Germinal center (tissue), 1 donor: ENCODE measurements at places on chromosomes 4 and X.

GRCh38 chr4:26992657-26993361 is 132.2 kb downstream of the STIM2 start:
- DNase-seq = peak; percentile 64

- DNase-seq = no peak
Observed at GRCh38 chr4:17630228-17630627, 15.8 kb downstream of the MED28 start.

DNA sequence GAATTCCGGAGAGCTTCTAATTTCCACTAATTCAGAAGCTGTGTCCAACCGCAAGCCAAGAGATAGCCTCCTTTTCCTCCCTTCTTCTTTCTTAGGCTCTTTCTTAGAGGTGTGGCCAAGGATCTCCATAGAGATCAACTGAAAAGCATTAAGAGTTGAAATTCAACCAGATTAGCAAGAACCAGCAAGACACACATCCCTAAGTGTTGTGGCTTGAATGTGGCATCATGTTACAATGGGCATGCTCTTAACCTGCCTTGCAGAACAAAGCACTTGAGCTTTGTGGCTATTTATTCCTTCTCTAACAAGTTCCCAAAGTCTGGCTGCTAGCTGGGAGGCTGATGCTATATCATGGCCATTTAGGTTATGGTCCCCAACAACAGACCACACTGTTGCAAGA is 10.4 kb downstream of the ANOS1 start:
- DNase-seq = no peak

DNA sequence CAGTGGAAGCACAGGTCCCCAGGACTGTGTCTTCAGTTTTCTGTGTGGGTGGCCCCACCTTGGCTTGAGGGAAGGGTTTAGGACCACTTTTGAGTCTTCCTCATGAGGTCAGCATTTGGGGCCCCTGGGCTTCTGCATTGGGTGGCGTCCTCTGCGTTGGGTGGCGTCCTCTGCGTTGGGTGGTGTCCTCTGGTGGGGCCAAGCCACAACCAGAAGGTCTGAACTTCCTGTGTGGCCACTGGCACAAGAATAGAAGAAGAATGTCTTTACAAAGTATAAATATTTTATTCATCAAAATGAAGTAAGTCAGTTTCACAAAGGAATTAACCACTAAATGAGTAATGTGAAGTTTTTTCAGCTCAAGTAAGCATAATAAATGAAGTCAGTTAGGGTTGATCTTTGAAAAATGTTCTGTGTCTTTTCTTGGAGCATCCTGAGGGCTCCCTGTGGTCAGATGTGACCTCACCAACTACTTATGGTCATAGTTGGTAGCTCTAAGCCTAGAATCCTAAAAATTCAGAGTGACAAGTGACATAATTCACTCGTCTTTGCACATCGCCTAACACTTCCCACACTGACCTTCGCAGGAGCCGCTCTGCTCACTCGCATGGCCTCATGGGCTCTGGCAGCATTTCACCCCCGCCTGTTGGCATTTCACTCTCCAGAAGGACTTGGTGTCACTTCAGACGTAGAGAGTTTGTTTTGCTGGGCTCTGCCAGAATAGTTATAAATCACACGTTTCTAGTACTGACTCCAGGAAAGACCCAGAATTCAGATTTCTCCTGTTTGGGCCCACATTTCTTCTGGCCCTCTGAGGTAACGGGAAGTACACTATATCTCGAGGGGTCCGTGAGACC is 39.0 kb upstream of the HGFAC start:
- DNase-seq = no peak

DNA sequence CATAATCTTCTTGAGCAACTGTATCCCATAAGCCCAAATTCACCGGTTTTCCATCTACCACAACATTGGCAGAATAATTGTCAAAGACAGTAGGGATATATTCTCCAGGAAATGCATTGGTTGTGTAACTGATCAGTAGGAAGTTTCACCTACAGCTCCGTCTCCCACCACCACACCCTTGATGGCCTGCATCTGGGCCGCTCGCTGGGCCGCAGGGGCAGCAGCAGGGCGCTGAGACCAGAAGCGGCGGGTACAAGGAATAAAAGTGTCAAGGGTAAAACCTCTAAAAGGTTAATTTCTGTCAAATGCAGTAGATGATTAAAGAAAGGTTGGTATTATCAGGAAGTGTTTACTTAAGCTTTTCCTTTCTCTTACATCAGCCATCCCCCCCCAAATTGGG is 167.6 kb upstream of the DKK2 start:
- DNase-seq = no peak

- no peak for DNase-seq
Observed at GRCh38 chr4:1109898-1110506, 3.4 kb downstream of the RNF212 start.

DNA sequence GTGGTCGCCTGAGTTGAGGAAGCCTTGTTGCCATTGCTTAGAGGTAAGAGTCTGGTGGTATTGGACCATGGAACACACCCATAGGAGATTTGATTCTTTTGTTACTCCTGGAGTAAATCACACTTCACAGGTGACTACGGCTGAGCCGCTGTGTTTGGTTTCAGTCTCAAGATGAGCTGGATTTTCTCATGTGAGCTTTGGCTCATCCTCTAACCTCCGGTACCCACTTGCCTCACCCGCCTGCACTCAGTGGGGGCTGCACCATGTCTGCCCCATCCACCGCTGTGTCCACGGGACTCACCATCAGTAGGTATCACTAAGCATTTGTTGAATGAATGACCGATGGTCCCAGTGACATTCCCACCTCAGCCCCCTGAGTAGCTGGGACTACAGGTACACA is 52.7 kb downstream of the HTT-AS start:
- no peak for DNase-seq

GRCh38 chr4:182192511-182193181 is 50.6 kb upstream of the TENM3 start:
- no peak for DNase-seq

DNA sequence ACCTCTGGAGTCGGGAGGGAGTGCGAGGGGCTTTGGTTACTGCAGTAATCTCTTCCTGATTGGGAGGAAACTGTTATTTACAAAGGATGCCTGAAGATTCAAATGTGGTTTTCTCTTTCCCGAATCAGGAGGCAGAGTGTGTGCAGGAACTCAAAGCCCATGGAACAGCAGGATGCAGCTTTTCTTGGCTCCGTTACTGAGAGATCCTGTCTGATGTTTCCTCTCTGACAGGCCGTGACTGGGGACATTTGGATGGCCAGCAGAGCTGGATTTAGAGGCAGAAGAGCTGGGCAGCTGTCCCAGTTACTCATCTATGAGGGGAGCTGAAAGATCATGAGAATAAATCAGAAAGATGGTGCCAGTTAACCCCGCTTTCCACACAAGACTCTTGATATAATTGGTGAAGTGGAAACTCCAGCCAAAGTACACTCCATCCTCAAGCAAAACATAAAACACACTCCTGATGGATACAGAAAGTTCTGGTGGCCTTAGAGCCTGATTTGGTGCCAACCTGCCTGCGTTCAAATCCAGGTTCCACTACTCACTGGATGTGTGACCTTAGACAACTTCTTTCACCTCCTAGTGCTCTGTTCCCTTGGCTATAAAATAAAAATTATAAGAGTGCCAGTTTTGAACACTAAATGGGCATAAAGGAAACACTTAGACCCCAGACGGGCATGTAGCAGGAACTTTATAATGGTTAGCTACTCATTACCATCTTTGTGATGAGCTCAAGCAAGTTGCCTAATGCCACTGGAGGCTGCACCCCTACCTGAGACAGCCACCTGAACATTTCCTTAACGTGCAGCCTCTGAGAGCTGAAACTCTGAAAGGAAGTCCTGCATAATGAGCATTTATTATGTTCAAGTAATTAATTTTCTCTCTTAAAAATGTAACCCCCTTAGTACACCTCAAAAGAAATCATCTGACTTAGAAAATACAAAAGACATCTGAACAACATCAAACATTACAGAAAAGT is 349.0 kb upstream of the GATB start:
- DNase-seq = no peak

GRCh38 chr4:135204311-135204710 is 1002.7 kb upstream of the PABPC4L start:
- DNase-seq = no peak

GRCh38 chr4:188214861-188215260 is 75.6 kb downstream of the TRIML1 start:
- no peak for DNase-seq

DNA sequence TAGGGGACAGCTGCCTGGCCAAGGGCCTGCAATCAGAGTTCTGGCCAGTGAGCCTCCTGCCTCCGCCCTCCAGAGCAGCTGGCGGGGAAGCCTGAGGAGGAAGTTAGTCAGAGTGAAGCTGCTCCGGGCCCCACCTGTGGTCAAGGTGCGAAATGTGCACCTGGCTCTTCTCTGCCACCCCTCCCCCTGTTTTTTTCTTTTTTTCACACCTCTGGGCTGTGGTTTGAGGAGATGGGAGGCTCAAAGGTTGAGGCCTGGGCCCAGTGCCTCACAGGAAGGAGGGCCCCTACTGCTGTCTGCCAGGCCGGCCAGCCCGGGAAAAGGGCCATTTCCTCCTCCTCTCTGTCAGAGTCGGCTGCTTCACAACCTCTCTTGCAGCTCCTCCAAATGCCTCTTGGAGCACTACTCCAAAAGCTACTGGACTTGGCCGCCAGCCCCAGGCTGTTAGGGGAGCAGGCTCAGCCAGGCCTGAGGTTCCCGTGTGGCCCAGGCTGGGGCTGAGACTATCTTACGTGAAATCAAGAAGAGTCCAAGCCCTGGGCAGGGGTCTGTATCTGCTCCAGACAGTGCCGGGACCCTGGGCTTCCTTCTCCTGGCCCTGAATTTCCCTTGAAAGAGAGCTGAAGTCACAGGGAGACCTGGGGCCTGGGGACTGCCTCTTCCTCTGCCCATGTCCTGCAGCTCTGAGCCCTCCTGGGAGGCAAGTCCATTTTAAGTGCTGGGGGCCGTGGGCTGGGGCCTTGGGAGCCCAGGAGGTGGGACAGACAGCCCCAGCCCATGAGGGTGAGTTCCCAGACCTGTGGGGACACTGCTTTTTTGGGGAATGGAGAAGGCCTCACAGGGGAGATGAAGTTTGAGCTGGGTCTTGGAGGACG is 4.5 kb upstream of the CXCR3 start:
- DNase-seq = peak; percentile 34

- no peak for DNase-seq
Observed at GRCh38 chr4:4859799-4860599, 534 bp downstream of the MSX1 start.

DNA sequence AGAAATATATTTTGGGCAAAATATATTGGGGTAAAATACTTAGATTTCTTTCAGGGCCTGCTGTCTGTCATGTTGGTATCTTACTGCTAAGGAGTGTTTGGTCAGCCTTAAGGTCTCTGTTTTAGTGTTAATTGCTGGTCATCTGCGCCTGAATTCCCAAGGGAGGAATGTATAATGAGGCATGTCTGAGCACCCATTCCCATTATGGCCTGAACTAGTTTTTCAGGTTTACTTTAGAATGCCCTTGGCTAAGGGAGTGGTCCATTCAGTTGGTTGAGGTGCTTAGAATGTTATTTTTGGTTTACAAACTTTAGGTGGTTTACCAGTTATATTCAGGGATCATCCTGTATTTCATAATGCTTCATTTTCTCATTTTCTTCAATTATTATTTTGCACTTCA is 125.9 kb downstream of the CFAP299 start:
- DNase-seq = no peak

GRCh38 chr4:24991015-24991414 is 39.7 kb downstream of the LGI2 start:
- DNase-seq = no peak

DNA sequence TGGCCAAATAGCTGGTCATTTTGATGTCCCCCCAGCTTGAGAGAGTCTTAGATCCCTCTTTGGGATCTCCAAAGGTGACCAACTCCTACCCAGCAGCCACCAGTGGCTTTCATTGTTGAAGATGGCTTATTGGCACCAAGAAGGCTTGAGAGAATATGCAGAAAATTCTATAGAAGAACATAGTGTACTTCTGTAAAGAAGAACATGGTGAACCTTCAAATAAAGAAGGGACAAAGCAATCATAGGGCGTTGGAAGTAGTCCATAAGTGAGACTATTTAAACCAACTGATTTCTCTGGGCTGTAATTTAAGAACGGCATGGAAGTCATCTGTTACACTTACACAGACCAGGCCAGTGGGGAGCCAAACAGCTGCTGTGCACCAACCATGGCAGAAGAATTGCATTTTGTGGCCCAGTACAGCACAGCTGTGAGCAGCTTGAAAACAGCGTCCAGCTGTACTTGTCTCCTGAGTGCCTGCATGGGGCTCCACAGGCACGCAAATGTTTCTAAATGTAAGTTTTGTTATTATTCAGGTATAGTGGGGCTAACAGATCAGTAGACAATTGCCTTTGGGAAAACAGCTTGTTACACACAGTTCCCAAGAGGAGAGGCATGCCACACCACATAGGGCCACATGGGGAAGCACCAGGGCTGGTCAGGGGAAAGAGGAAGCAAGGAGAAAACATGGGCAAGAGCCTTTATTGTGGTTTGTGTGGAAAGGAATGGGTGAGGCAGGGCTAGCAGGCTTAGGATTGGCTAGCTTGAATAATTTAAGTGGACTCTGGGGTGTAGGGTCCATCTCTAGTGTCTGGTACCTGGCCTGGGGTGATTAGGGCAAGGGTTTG is 125.0 kb downstream of the ARHGAP6 start:
- DNase-seq = no peak

- DNase-seq = no peak
Observed at GRCh38 chr4:20825505-20825904, 125.2 kb downstream of the PACRGL start.

GRCh38 chrX:17613979-17614588 is 123.2 kb upstream of the SCML1 start:
- no peak for DNase-seq

GRCh38 chrX:6826856-6827255 is 291.9 kb upstream of the VCX3A start:
- no peak for DNase-seq

DNA sequence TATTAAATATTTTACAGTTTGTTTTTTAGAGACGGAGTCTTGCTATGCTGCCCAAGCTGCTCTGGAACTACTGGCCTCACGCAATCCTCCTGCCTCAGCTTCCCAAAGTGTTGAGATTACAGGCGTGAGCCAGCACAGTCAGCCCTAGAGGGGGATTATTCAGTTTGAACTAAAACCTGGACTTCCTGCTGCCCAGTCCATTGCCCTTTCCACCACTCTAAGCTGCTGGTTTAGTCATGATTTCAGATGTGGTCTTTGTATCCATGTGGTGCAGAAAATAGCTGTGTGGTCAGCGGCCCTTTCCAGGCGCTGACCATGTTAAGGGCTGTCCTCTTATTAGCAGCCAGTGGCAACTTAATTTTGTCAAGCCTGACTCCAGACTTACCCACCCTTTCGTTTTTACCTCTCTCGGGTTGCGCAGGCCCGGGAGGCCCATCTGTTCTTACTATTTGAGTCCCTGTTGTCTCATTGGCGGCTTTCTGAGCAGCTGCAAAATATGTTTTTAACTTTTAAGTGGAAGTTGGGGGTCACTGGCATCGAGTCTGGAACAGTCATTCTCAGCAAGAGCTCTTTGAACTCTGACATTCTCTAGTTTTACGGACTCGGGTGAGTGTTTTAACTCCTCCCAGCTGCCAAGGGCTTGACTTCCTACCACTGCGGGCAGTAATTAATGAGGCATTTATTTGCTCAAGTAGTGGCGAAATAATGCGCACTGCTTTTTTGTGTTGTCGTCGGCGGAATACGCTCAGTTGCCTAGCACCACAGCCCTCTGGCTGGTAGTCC is 773 bp upstream of the VMA21 start:
- DNase-seq = peak; percentile 33
